ENCODE measurements at places on chromosomes 12 and 14. TPM values are rescaled to one million over a fixed set of nuclear protein-coding genes. Genes with fewer than 3 reads are reported as not detected.

DNA sequence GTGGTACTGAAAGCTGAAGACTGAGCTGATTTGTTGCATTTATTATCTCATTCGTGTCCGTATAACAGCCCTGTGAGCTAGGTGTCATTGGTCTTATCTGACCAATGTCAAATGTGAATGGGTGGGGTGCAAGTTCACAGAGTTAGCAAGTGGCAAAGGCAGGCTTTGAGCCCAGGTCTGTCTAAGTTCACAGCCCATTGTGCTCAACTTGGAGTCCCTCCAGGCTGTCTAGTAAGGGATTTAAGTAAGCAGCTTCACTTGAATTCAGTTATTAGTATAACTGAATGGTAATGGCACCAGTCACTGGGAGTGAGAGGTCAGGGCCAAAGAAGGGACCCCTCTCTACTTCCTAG is 8.5 kb downstream of the C1S start:
- DNase-seq: no peak

- DNase-seq: peak; percentile 26
Observed at GRCh38 chr12:6416596-6416995, 28.2 kb upstream of the CD27 start.

- no peak for DNase-seq
Observed at GRCh38 chr14:51533872-51534553, 117.7 kb upstream of the FRMD6 start.

The OAS2 gene
- polyA plus RNA-seq: 3.0 TPM

The SPRING1 gene
- 10.2 TPM for polyA plus RNA-seq

The FSCB gene
- polyA plus RNA-seq: not detected

The NCOR2 gene
- polyA plus RNA-seq: 106 TPM

GRCh38 chr12:31308116-31308515 is 17.8 kb downstream of the SINHCAF start:
- no peak for DNase-seq

The DNAI7 gene
- polyA plus RNA-seq: 0.27 TPM

The DEPDC4 gene
- 2.2 TPM for polyA plus RNA-seq

GRCh38 chr12:823028-823698 is 70.8 kb downstream of the WNK1 start:
- DNase-seq: no peak

The CCDC184 gene
- polyA plus RNA-seq: 1.7 TPM

- DNase-seq: no peak
Observed at GRCh38 chr12:28955491-28955890, 193.6 kb upstream of the FAR2 start.

DNA sequence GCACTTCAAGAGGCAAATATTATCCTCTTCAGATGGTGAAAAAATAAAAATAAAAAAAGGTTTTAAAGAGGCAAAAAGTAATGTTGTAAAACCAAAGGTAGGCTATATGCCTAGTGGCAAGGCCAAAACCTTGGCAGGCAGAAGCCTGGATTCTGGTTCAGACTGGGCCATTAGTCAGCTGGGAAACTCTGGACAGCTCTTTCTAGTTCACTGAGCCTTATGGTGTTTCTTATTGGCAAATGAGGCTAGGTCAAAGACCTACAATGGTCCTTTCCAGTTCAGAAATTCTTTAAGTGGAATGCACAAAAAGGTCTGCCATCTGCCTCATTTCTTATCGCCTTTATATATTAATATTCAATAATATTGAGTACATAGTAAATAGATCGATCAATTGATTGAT is 44.6 kb downstream of the PTPRB start:
- no peak for DNase-seq

GRCh38 chr14:39957987-39958386 is 525.8 kb upstream of the FBXO33 start:
- DNase-seq: no peak

DNA sequence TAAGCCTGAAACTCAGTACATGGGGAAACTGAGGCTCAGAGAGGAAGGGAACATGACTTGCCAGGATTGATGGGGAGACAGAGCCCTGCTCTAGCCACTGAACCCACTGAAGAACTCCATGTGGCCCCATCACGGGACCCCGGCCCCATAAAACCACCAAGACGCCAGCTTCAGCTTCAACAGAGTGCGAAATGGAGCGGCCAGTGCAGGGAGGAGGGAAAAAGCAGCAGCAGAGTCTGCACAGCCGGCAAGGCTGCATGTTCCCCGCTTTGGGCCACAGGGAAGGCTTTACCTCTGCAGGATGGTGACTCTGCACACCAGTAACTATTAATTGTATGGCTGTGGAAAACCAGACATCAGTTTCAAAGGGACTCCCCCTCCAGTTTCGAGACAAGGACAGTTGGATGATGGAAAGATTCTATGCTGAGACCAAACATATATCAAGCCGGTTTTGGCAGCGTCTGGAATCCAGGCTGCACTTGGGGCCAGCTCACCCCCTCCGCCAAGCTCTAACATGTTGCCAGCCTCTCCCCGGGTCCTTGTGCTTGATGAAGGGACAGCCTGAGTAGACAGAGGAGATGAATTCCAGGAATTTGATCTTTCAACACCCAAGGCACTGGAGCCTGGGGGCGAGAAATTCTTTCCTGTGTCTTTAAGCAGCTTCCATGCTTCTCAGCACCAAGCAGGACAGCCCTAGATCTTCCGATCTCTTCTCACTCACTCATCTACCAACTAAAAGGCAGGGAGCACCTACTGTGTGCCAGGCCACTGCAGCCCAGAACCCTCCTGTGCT is 55.7 kb upstream of the BCL11B start:
- DNase-seq: no peak

DNA sequence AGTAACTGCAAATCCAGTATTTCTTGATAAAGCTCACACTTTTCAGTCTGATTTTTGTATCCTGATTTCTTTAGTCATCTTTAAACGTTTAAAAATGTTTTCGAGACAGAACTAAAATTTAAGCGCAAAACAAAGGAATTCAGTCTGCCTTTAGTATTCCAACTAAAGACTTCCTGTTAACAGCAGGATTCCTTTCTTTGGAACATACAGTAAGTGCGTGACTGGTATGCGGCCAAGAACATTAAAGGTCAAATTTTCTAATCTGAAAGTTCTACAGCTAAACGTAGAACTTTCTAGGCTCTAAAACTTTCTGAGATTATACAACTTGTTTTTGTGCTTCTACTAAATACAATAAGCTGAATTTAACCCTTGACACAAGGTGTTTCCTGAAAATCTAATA is 9.9 kb downstream of the SAV1 start:
- DNase-seq: peak; percentile 85

- no peak for DNase-seq
Observed at GRCh38 chr12:131290255-131290959, 336.7 kb downstream of the ADGRD1 start.

- DNase-seq: no peak
Observed at GRCh38 chr14:89849931-89850330, 104.6 kb downstream of the EFCAB11 start.

The C1QL4 gene
- polyA plus RNA-seq: not detected

GRCh38 chr14:65892315-65892714 is 479.8 kb downstream of the FUT8 start:
- DNase-seq: no peak

GRCh38 chr12:2289525-2289924 is 236.7 kb downstream of the CACNA1C start:
- DNase-seq: no peak

DNA sequence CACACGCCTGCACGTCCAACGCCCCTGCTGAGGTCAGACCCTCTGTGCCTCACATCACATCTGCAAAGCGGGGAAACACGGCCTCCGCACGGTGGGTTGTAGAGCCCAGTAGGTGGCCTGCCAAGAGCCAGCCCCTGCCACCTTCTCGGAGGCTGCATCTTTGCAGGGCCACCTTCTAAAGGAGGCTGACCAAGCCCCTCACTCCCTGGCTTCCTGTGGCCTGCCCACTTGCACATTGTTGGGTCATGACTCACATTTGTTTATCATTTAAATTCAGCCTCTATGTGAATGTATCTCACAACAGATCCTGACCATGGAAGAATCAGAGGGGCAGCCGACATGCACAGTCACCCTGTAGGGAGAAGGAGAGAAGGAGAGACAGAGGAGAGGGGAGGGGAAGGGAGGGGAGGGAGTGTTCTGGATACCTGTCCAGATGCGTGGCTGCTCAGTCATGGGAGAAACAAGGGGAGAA is 319.5 kb upstream of the DIO3 start:
- DNase-seq: no peak

The LRIG3 gene
- polyA plus RNA-seq: 41.6 TPM

- peak; percentile 63 for DNase-seq
Observed at GRCh38 chr12:100234591-100235304, 32.1 kb downstream of the DEPDC4 start.

- DNase-seq: no peak
Observed at GRCh38 chr14:38887696-38888095, 215.3 kb downstream of the SEC23A start.

The PPP1R1A gene
- 43.9 TPM for polyA plus RNA-seq

- DNase-seq: no peak
Observed at GRCh38 chr12:57576613-57577160, 14.3 kb upstream of the PIP4K2C start.

The A2M gene
- 252 TPM for polyA plus RNA-seq

- no peak for DNase-seq
Observed at GRCh38 chr12:80717856-80718255, 1.1 kb downstream of the MYF5 start.

GRCh38 chr12:30447061-30447750 is 248.5 kb downstream of the IPO8 start:
- DNase-seq: no peak

- DNase-seq: no peak
Observed at GRCh38 chr12:13592063-13592942, 389.1 kb downstream of the GRIN2B start.

DNA sequence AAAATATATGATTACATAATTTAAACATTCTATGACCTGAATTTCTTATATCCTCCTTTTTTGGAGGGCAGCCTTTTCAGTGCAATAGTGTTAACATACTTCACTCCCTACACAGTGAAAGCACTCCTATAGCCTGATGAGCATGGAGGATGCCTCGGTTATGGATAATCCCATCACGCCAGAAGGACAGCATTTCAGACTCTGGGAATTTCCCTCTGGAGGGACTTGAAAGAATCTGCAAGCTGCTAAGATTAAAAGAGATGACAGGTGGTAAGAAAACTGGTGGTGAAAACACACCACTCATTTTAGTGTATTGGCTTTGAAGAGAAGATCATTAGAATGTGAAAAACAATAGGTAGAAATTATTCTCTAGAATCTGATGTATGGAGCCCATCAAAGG is 99.3 kb upstream of the LMNTD1 start:
- no peak for DNase-seq

- DNase-seq: no peak
Observed at GRCh38 chr14:22567437-22567836, 21.6 kb downstream of the DAD1 start.

The CRADD gene
- polyA plus RNA-seq: 12.4 TPM

The AQP2 gene
- not detected for polyA plus RNA-seq

- no peak for DNase-seq
Observed at GRCh38 chr12:1836854-1837421, 16.6 kb downstream of the LRTM2 start.

DNA sequence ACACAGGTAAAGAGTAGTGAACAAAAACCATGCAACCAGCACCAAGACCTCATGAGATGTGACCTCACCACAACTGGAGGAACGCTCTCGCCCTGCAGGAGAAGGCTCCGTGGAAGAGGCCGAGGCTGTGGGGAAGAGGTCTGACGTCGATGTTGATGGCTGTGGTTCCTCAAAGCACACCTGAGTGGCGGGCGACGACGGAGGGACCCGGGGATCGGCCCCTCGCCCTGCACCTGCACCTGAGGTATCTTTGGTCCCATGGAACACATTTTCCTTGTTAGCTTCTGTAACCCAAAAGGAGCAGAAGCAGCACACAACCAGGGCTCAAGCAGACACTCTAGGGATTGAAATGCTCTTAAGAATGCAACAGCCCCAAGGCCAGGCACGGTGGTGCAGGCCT is 17.9 kb downstream of the CHFR start:
- DNase-seq: no peak

- DNase-seq: no peak
Observed at GRCh38 chr14:32075672-32076277, 1.3 kb upstream of the ARHGAP5 start.

GRCh38 chr12:25822281-25822680 is 136.2 kb upstream of the RASSF8 start:
- no peak for DNase-seq

DNA sequence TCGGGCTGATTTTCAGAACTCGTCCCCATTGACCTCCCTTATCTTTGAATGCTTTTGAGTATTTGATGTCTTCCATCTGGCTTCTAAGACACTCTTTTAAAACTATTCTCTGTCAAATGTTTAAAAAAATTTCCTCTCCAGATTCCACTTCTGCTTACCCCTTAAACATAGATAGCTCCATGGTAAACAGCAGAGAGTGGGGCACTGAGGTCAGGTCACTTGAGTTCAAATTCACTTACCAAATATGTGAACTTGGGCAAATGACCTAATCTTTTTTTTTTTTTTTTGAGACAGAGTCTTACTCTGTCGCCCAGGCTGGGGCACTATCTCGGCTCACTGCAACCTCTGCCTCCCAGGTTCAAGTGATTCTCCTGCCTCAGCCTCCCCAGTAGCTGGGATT is 126.8 kb upstream of the CPSF6 start:
- DNase-seq: no peak

GRCh38 chr12:101779200-101779599 is 39.9 kb upstream of the SYCP3 start:
- DNase-seq: no peak

DNA sequence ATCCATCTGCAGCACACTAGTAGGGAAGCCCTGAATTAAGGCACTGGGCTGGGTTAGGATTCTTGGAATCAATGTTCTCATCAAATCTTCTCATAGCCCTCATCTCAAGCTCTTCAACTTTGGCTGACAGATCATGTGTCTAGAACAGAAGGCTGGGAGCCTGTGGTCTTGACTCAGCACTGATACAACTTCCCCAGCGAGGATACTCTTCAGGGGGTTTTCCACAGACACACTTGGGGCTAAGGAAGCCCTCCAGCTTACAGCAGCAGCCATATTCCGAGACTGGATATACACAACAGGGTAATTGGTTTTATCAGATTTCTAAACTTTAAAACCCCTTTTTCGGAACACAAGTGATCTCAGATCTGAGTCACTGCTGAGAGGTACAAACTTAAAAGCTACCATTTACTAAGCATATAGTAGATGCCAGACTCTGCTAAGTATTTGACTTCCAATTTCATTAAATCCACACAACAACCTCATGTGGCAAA is 3.5 kb downstream of the FMNL3 start:
- DNase-seq: peak; percentile 63

DNA sequence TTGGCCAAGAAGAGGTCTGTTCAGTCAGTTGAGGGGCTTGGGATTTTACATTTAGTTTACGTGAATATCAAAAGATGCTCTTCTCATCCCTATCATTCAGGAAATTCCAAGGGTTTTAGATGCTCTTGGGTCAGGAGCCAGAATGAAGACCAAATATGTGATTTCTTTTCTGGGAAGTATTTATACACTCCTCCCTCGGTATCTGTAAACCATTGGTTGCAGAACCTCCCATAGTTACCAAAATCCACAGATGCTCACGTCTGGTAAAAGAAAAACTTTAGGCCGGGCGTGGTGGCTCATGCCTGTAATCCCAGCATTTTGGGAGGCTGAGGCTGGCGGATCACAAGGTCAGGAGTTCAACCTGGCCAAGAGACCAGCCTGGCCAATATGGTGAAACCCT is 75.9 kb downstream of the TNFAIP2 start:
- no peak for DNase-seq
